ENCODE measurements at places on chromosomes 5 and 9.
A peak's percentile ranks its signal among the peaks of the same experiment; 100 is the strongest.

GRCh38 chr5:111636736-111637135, 120.3 kb downstream of the NREP start:
- DNase-seq: no peak

GRCh38 chr9:123337971-123338370, 18.0 kb upstream of the CRB2 start:
- DNase-seq: no peak

DNA sequence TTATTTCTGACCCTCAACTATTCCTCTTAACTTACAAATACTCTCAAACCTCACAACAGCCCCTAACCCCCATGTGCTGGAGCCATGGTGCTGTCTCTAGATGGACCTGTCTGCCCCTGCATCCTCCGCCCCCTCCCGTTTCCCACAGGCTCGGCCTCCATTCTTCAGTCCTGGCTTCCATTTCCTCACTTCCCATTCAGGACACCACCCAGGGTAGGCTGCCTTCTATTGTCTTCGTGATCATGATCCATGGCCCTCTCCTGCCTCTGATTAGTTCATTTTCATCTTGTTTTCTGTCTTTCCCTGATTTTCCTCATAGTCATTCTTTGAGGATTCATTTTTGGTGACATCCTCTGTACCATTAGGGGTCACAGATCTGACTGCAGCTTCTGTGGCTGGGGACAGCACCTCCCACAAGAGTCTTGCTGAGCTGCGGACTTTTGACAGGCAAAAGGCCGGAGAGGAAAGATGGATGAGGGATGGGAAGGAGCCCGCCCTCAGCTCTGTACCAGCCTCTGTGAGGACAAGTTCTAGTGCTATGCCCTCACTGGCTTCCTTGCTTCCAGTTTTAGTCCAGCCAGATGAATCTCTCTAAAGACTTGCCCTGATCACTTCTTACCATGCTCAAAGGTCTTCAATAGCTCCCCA, 255.8 kb downstream of the NTRK2 start:
- DNase-seq: no peak

DNA sequence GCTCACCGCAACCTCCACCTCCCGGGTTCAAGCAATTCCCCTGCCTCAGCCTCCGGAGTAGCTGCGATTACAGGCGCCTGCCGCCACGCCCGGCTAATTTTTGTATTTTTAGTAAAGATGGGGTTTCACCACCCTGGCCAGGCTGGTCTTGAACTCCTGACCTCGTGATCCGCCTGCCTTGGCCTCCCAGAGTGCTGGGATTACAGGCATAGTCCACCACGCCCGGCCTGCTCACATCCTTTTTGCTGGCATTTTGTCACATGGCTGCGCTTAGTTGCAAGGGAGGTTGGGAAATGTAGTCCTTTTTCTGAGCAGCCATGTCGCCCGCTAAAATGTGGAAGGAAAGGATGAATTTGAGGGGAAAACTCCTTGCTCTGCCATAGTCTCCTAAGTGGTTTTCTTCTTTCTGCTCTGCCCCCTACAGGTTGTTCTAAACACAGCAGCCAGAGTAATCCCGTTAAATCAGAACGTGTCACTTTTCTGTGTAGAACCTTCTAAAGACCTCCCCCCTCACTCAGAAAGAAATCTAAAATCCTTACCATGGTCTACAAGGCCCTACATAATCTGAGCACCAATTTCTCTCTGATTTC, 57.8 kb upstream of the HSPA9 start:
- DNase-seq: no peak

- no peak for DNase-seq
Measured at GRCh38 chr9:88339317-88339716, 48.9 kb upstream of the SPIN1 start.

- peak; percentile 54 for DNase-seq
Measured at GRCh38 chr9:92634712-92635605, 35.0 kb downstream of the IPPK start.

DNA sequence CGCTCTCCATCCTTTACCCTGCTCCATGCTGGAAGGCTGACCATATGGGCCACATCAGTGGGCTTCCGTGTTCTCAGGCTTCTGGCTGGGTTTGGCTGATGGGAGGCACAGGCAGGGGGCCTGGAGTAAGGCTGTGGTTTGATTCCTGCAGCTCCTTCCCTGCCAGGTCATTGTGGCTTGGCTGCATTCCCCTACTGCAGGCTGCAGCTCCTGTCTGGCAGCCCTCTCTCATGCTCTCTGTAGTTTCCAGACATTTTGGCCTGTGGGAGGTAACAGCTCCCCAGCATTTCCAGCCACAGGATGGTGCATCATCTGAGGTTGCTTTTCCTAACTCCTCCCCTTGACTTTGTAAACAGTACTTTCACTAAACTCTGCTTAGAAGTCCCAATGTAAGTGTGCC, 102.0 kb upstream of the PTPN3 start:
- DNase-seq: no peak

DNA sequence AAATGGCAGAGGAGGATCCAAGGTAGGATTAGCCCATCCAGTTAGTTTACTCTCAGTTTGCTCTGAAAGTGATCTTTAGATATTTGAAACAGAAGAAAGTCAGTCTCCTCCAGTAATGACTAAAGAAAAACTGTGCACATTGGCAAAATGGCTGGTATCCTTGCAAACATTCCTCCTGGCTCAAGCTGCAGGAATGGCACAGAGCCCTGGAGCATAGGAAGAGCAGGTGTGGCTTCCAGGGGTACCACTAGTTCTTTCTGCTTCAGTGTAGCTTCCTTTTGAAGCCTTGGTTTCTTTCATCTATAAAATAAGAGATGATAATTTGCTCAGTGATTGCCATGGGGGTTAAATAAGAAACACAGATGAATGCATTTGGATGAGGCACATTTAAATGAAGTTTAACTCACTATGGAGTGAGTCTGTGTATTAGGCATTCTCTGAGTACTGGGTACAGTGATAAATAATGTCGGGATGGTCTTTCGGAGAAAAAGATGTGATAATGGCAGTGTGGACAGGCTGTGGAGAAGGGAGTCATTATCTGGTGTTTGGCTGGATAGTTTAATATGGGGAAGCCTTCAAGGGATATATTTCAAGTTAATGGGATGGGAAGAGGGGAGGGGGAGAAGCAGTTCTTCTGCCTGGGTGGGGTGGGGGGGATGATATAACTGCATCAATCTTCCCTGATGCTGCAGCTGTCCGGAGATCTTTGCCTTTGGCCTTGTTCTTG, 217.3 kb upstream of the KLF4 start:
- DNase-seq: no peak

DNA sequence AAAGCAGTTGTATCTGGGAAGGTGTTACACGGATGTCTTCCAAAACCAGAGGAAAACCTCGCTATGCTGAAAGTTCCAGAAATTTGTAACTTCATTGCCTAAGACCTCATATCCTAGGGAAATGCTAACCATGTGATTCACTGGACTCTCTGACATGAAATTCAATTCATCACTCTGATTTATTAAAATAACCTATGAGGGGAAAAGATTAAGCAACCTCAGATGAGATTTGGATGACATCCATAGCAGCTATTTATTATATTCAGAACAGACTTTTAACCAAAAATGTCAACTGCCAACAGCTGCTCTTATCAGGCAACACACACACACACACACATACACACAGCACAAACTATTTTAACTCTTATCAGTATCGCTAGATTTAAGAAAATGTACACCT, 1006.4 kb upstream of the CTNND2 start:
- no peak for DNase-seq

- DNase-seq: peak; percentile 0
Measured at GRCh38 chr5:79020861-79021561, 35.9 kb upstream of the ARSB start.

GRCh38 chr9:5499157-5499556, 11.2 kb upstream of the PDCD1LG2 start:
- DNase-seq: no peak

GRCh38 chr9:136082496-136083361, 12.4 kb downstream of the NACC2 start:
- peak; percentile 3 for DNase-seq

DNA sequence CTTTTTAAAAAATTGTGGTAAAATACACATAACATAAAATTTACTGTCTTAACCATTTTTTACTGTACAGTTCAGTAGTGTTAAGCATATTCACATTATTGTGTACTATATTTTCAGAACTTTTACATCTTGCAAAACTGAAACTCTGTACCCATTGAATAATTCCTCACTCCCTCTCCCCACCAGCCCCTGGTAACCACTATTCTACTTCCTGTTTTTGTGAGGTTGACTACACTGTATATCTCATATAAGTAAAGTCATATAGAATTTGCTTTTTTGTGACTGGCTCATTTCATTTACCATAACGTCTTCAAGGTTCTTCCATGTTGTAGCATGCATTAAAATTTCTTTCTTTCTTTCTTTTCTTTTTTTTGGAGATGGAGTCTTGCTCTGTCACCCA, 87.0 kb downstream of the LNPEP start:
- no peak for DNase-seq

DNA sequence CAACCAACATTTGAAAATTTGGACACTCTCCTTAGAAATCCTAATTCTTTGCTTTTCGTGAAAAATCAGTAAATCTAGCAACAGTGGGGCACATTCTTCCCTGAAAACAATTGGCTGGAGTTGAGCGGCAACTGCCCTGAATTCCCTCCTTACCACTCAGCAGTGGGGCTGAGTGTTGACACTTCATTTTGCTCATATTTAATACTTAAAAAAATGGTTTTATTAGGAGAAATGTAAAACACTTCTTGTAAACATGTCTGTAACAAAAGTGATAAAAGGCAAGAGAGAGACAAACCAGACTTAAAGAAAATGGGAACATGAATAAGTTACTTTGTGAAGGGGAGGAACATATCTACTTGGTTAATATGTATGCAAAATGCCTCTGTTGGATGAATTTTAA, 193.5 kb downstream of the CNTLN start:
- no peak for DNase-seq

- DNase-seq: no peak
Measured at GRCh38 chr9:72991772-72992171, 38.9 kb upstream of the ALDH1A1 start.

DNA sequence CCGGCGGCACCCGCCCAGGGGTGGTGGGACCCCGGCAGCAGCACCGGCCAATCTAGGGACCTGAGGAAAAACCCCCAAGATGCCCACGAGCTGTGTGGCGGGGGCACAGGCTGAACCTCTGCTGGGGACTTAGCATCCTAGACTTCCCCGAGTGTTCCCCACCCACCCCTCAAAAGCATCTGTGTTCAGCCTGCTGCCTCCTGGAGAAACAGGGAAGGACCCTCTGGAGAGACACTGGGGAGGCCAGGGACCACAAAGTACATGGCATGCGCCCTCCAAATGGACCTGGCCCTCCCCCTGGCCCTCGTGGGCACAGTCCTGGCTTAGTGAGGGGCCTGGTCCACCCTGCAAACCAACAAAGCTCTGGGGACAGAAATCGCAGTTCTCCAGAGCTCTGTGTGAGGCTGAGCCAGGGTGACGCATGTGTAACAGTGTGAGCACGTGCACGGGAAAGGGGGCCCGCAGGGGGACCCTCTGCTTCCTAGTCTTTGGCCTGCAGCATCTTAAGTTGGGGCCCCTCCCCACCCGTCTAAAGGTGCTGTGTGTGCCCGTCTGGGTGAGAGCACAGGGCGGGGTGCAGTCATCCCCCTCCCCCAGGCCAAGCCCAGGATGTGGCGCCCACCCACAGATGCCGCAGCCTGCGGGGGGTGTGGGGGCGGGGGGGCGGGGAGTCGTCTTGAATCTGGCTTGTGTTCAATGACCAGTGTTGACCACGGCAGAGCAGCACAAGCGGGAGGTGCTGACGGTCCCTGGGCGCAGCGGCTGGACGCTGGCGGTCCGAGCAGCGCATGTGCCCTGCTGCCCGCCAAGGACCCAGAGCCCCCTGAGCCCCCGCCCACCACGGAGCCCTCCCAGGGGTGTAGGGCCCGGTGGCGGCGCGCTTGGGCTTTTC, 672 bp upstream of the KCNT1 start:
- DNase-seq: no peak

DNA sequence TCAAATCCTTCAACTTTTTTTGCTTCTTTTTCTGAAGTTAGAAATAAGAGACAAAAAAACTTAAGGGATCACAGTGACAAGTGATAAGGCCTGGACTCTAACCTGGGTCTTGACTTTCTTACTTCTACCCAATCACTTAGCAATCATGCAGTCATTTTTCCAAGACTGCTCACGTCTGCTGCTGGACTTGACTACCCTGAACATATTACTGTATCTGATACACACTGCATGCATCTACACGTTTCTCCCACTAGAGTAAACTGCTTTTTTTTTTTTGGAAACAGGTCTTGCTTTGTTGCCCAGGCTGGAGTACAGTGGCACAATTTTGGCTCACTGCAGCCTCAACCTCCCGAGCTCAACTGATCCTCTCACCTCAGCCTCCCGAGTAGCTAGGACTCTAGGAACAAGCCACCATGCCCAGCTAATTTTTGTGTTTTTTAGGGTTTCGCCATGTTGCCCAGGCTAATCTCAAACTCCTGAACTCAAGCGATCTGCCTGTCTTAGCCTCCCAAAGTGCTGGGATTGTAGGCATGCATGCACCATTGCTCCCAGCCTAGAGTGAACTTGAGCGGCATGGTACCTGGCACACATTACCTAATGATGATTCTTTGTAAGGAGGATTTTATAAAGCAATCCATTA, 7.4 kb downstream of the PLIN2 start:
- no peak for DNase-seq

GRCh38 chr9:95336281-95336680, 18.8 kb upstream of the FANCC start:
- no peak for DNase-seq

DNA sequence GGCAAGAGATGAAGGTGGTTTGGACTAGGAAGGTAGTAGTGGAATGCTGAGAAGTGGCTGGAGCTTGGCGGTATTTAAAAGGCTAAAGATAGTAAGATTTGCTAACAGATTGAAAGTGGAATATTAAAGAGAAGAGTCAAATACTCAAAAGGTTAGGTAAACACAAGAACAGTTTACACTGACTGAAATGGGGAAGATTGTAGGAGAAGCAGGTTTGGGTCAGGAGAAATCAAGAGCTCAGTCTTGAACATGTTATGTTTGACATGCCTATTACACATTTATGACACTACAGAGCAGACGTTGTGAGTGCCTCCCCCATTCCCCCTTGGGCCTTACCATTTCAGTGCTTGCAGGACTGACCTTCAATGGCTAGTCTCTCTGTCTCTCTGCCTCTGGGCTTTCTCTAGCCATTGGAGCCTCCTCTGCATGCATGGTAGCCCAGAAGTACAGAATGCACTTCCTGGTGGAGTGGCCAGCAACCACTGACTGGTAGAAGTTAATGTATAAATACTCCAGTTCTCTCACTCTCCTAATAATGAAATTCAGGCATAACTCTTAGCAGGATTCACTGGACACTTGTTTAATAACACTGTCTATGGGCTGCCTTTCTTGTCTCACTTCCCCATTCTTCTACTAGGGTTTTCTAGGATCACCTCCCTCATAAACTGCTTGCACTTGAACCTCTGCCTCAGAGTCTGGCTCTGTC, 56.8 kb downstream of the HMGCS1 start:
- no peak for DNase-seq

DNA sequence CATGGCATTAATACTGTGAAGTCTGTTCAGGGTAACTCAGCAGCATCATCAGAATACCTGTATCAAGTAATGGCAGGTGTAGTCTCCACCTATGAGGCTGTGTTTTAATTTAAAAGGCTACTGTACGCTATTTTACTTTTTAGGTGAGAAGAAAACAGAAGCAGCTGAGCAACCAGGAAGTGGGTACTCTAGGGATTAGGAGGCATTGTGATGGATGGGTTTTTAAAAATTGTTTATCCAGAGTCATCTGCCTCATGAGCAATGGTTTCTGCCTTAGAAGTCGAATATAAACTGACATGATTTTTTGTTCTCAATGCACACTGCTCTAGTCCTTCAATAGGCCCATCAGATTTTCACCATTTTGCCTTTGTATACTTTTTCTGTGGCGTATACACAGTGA, 42.6 kb downstream of the PSIP1 start:
- no peak for DNase-seq
